Activated CD4-positive, CD25-positive, alpha-beta regulatory T cell treated with anti-CD3 and anti-CD28 coated beads, Interleukin-2, amount 50 U/mL, for 16 hours (primary cell): ENCODE measurements at places on chromosomes 11 and 22.

GRCh38 chr11:102807921-102808320, 10.0 kb upstream of the MMP1 start:
- DNase-seq: no peak

DNA sequence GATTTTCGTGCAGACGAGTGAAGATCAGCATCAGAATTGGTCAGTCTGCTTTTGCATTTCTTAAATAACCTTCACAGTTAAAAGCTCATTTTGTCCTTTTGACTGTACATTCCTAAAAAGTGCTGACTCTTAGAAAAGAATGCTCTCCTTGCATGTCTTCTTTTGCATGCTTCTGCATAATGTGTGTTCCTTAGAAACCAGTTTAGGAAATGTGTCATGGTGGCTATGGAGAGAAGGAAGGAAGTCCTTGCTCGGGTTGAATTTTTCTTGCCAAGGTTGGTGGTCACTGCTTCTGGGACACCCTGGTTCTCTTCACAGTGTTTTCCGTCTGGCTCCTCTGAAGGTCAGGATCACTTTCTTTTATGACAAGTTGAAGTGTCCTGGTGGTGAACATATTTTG, 6.8 kb downstream of the AP2A2 start:
- DNase-seq: no peak

DNA sequence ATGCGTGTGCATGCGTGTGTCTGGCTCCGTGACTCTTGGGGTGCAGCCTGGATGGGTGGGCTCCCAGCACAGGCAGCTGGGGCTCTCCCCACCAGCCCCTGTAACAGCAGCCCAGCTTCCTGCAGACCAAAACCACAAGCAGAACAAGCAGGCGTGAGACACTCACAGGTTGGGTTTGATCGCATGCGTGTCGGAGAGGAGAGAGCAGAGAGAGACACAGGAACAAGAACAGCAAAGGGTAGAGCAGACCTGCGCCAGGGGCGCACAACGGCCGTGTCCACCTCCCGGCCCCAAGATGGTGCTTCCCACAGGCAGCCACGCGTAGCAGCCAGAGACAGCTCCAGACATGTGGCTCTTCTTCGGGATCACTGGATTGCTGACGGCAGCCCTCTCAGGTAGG, at the start of gene CD6:
CD6 (plus strand) TSS at position 161 of the 400 bp plus-strand sequence; CDS start at position 347, 186 bp downstream.
- peak; percentile 40 for DNase-seq

DNA sequence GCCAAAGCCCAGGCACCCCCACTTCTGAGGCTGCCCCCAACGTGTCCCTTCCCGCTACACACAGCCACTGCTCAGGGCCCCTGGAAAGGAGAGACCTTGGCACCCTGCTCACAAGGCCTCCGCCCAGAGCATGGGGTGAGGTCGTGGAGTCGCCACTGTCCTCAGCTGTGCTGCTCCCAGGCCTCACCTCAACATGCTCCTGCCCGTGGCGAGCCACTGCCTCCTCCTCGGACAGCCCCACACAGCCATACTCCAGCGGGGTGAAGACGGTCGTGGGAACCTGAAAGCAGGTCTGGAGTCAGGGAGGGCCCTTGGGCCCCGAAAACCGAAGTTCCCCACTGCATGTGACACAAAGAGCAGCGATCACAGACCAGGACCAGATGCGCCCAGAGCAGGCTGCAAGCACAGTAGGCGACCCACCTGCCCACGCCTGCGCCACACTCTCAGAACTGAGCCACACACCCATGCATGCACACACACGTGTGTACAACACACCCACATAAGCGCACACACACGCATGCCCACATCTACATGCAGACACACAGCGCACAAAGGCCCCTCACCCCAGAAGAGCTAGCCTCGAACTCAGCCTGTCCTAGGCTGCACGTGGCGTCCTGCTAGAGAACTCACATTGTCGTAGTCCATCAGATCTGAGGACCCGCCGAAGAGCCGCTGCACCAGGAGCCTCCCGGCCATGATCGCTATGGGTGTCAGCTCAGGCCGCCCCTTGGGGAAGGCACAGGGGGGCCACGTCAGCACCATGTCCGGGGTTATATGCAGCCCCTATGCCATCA, 25.5 kb upstream of the GNB1L start:
- DNase-seq: no peak

GRCh38 chr11:9664276-9665171, 647 bp downstream of the SWAP70 start:
- DNase-seq: no peak

- DNase-seq: no peak
These were observed 765 bp downstream of the ZFPL1 start for GRCh38 chr11:65084598-65085375.

- no peak for DNase-seq
These were observed 123.1 kb downstream of the MIAT start for GRCh38 chr22:26780521-26780920.

GRCh38 chr11:88508759-88509581, 171.4 kb upstream of the CTSC start:
- DNase-seq: no peak

- no peak for DNase-seq
These were observed 85.9 kb downstream of the GAB4 start for GRCh38 chr22:16922076-16922475.
